ENCODE measurements at places on chromosomes 1 and 21.

GRCh38 chr1:17207540-17207939, 2.6 kb downstream of the PADI1 start:
- DNase-seq = no peak

- no peak for DNase-seq
Observed at GRCh38 chr1:63917571-63918417, 144.0 kb downstream of the ROR1 start.

DNA sequence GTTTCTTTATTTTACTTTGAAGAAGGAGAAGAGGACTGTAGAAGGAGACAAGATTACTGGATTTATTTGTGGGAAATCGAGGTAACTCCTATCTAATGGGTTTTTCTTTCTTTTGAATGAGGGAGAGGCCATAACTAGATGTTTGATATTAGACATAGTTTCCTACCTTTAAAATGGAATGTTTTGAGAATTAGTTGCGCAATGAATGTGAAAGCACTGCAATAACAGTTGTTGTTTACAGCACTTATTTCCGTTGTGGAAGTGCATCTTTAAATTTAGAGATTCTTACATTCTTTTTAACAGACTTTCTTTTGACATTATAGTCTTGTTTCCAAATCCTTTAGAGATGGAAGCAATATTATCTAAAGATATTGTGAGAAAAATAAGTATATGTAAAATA, 229.0 kb downstream of the SRGAP2C start:
- no peak for DNase-seq

DNA sequence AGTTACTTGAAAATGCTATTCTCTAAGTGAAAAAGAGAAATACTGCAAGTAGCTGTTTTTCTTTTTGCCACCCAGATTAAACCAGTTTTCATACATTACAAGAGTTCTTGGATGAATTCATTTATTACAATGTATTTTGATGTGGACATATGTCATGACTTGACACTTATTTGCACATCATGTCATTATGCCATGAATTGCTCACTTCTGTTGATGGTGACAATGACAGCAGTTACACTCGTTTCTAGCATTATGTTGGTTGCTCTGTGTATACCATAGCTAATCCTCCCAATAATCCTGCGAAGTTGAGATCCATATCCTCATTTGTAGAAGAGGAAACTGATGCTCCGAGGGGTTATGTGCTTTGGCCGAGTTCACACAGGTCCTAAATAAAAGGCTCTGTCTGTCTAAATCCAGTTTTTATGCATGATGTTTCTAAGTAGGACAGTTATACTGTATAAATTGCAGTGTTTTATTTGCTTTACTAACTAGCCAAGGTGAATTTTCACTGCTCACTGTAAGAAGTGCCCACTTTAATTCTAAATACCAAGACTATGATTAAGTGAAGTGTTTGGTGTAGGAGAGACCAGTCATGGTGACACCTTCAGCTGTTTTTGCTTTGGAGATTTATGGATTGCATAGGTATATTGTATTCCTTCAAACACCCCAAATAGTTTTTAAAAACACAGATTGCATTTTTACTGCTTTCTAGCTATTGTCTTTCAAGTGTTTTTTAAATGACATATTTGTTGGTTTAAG, 56.7 kb downstream of the PRDM2 start:
- DNase-seq = no peak

GRCh38 chr1:232602622-232603021, 27.3 kb downstream of the SIPA1L2 start:
- DNase-seq = no peak

- DNase-seq = no peak
Observed at GRCh38 chr21:34047835-34048234, 25.5 kb upstream of the MRPS6 start.

DNA sequence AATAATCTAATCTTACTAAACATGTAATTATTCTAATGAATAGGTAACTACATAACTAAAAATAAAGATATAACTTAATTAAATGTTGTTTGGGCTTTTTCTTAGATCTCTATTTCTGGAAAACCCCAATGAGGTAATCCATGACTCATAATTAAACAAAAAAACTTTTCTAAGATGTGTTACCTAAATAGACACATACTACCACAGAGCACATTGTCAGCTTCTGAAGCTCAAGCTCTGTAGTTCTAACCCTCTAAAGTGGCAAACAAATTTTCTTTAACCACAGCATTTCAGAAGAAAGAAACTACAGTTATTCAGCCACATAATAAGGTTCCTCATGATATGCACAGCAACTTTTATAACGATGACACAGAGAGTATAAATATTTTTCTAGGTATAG, 4.2 kb downstream of the OR6K3 start:
- DNase-seq = no peak

DNA sequence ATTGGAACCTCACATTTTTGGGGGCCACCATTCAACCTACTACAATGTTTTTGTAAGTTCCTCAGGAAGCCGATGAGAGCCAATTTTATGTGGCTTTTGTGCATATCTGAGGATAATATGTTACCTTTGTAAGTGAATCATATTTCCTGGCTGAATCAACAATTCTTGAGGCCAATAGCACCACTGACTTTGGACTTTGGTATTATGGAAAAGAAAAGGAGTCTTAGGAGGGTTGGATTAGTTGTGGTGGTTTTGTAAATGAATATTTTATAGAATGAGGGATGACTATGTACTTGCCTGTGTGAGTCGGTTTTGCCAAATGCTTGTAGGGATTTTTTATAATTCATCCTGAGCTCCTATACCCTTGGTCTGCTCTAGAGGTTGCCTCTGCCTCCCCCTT, 181.5 kb upstream of the HMGB4 start:
- no peak for DNase-seq

DNA sequence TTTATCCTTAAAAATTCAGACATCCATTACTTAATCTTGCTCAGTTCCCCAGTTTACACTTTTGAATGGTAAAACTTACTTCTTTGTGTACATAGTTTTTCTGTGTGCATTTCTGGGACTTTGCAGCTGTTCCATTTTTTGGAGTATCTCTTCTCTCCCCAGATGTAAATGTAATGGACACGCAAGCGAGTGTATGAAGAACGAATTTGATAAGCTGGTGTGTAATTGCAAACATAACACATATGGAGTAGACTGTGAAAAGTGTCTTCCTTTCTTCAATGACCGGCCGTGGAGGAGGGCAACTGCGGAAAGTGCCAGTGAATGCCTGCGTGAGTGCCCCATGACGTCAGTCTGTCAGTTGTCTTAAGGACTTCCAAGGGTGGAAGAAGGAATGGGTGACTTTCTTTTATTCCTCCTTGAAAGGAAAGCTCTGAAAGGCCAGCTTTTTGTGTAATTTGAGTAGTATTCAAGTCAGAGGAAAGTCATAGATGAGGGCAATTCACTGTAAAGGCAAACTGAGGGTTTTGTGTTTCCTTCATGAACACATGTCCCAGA, 75.7 kb upstream of the LAMC2 start:
- no peak for DNase-seq

DNA sequence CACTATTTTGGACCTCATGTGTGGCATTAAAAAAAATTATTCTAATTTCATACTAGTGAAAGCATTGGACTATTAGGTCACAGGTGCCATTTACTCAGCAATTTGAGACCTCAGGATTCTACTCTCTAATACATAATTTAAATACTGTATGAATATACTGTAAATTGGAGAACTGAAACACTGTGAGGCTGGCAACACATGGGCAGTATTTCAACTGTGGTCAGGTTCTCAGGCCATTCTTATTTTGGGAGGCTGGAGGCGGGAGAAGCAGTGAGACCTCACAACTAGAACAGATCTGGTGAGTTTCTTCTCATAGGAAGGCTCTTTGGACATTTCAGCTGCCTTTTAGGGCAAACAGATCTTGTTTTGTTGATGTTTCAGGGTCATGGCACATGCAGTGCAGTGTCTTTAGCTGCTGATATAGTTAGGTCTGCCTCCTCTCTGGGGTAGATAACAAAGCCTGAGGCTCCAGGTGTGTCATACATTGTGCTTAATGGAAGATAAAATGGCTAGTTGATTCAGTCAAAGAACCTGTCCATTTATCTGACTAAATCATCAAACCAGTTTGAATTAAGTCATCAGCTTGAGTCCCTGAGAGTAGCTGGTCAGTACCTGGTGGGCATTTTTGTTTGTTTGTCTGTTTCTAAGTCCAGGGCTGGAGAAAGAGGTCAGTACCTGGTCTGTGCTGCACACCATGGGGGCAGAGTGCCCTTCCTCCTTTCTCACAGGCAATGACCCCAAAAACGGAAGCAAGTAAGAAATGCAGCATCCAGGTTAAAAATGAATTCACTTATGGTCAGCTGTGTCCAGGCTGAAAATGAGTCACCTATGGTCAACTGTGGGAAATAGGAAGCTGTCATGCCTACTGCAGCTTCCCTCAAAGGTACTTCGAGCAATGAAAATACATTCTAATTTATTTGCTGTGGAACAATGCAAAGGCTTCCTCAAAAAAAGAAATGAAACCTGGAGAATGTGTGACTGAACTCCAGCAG, 216.2 kb downstream of the SDCCAG8 start:
- DNase-seq = no peak

- no peak for DNase-seq
Observed at GRCh38 chr21:36706951-36707762, 8.2 kb downstream of the SIM2 start.

DNA sequence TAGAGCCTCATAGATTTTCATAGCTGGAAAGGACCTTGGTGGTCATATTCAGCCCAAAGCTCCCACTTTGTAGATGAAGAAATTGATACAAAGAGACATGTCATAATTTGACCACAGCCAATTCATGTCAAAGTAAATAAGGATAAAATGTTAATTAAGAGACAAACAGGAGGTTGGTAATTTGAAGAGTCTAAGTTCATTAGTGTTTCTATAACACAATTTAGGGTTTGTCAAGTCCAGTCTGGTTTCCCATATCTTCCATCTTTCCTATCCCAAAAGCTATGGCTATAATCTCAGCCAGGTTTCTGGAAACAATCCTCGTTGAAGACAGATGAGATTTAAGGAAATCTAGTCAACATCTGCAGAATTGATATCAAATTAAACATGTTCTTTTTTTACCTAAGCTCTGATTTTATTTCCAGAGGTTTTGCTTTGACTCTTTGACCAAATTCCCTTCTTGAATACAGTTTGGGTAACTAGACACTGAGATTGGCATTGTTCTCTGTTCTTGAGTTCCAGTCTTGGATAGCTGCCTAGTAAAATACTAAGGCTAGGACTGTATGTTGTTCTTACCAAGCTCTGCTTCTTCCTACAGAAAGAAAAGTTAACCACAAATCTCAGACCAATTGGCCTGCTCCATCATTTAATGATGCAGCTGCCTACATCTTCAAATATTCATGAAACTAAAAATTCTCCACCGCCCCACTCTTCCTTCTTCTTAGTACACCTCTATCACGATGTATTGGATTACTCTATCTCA, 62.0 kb downstream of the SLC44A5 start:
- DNase-seq = no peak

DNA sequence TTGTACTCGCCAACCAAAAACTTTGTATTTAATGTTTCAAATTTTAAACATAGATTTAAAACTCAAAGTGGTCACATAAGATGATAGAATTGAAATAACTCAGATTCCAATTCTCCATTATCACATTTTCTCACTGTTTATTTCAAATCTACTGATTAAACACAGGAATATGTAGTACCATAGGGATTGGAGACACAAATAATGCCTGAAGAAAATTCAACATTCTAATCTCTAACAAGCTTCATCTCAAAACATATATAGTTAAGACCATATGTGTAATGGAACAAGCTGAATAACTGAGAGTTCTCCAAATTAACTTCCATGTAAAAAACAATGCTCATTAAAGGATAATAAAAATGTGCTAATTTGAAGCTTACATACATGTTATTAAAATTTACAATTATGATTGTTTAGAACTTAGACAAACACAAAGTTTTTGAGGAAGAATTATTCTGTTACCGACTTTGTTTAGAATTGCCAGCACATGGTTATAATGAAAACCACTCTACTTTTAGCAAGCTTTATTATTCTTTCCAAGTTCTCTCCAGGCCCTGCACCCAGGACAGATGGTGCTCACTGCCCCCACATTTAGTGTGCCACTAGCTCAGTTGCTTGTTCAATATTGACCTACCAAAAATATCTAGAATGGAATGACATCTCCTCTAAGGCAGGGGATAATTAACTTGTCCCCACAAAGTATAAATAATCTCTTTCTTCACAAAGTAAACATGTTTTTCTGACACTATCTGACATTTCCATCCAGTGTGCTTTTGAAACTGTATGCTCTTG, 467.2 kb downstream of the TTLL7 start:
- DNase-seq = no peak

- DNase-seq = no peak
Observed at GRCh38 chr1:18560692-18561091, 70.0 kb upstream of the PAX7 start.

DNA sequence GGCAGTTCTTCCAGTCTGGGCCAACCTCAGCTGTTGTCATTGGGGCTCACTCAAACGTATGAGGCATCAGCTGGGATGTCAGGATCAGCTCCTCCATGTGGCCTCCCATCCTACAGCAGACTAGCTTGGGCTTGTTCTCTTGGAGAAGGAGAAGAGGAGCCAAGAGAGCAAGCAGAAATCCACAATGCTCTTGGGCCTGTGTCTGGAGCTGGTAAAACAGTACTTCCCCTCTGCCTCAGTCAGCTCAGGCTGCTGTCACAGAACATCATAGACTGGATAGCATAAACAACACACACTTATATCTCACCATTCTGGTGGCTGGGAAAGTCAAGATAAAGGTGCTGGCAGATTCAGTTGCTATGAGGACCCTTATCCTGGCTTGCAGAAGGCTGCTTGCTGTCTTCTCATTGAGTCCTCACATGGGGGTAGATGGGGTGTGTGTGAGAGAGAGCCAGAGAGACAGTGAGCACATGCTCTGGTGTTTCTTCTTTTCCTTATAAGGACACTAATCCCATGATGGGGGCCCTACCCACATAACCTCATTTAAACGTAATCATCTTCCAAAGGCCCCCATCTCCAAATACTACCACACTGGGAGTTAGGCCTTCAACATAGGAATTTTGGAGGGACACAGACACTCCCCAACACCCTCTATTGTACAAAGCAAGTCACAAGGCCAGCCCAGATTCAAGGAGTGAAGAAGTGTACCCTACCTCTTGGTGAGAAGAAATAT, 16.3 kb upstream of the DNAJC6 start:
- DNase-seq = no peak

- no peak for DNase-seq
Observed at GRCh38 chr1:151961833-151962232, 31.8 kb downstream of the S100A10 start.

DNA sequence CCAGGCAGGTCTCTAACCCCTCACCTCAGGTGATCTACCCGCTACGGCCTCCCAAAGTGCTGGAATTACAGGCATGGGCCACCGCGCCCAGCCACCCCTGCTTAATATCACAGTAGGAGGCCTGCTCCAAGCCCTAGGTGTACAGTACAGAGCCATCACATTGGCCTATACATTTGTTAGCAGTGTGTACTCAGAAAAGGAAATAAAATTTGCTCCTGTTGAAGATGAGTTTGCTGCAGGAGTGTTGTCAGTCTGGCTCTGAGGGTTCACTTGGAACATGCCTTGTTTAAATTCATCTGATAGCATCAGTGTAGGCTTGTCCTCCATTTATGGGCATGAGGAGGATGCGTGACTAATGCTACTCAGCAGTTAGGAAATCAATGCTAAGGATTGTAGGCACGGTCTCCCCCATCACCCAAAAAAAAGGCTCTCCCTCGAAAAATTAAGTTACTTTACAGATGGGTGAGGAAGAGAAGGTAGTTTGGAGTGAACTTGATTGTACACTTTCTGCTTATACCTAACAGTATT, 4.6 kb upstream of the ENAH start:
- DNase-seq = no peak

- no peak for DNase-seq
Observed at GRCh38 chr1:25109531-25109951, 122.8 kb downstream of the SYF2 start.

All from activated CD8-positive, alpha-beta memory T cell treated with anti-CD3 and anti-CD28 coated beads for 1 hour (primary cell).